IPS-NIHi11 (cell line): ENCODE measurements at places on chromosomes 2 and 18.

DNA sequence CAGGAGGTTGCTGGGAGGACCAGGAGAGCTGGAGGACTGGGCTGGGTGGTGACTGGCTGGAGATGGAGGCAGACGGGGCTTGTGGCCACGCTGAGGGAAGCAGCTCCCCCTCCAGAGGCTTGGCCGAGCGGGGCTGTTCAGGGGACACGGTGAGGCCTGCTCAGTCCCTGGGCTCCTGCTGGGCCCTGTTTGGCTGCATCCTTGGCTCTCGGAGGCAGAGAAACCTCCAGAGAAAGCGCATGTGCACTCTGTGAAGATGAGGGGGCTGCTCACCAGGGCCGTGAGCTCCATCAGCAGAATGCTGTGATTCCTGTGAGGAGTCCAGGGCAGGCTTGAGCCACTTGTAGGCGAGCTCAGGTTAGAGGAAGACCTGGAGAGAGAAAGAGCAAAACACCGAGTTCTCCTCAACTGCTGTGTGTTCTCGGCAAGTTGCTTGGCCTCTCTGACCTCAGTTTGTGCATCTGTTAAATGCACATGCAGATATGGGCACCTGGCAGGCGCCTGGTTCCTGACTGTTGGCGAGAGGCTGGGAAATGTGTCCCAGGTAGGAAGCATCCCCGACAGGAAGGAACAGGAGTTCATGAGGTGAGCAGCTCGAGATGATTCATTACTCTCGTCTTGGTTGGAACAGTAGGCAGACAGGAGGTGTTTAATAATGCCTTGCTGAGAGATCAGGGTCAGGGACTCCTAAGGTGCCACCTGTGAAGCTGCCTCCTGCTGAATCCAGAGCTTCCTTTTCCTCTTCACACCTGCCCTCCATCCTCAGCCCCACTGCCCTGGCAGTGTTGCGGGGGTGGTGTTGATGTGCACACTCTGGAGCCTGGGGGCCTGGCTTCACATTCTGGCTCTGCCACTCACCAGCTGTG is 941 bp downstream of the ZAP70 start:
- no peak for DNase-seq

DNA sequence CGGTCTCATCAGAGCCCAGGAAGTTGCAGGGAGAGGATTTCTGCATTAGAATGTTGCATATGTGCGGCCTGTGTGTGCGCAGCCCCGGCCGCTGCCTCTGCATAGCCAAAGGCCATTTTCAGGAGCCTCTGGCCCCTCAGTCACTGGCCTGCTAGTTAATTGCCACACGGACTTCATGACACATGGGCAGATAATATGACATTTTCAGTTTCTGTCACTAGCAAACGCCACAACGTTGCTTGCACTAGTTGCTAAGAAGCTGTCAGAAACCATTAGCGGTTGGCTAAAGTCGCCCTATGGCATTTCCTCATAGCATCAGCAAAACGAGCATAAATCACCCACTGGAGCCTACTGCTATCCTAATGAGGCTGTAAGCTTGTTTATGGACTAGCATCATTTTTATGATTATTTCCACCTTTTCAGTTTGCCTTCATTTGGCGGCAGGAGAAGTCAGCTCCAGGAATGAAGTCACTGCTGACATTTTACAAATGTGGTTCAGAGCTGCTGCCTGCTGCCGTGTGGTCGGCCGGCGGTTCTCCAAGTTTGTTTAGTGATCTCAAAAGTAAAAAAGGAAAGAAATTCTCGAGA is 73.7 kb downstream of the MEIS1 start:
- no peak for DNase-seq

DNA sequence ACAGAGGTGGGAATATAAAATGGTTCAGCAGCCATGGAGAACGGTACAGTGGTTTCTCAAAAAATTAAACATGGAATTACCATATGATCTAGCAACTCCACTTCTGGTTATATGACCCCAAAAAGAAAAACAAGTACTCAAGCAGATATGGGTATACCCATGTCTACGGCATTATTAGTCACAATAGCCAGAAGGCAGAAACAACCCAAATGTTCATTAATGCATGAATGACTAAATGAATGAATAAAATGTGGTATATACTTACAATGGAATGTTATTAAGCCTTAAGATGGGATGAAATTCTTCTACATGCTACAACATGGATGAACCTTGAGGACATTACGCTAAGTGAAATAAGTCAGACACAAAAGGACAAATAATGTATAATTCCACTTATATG is 266.8 kb upstream of the FBXO11 start:
- DNase-seq: no peak

DNA sequence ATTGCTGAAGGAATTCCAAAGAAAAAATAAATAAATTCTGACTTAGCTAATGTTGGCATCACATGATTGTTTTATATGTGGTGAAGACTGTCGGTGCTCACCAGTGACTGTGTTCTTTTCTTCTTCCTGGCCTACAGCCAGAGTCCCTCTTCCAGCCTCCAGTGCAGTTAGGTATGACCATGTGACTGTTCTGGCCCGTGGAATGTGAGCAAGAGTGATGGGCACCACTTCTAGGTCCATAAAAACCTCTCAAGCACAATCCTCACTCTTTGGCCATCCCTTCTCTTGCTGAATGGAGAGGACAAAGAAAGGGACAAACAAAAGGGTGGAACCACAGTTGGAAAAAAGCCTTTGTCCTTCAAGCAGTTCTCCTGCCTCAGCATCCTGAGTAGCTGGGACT is 39.0 kb upstream of the BMPR2 start:
- no peak for DNase-seq

DNA sequence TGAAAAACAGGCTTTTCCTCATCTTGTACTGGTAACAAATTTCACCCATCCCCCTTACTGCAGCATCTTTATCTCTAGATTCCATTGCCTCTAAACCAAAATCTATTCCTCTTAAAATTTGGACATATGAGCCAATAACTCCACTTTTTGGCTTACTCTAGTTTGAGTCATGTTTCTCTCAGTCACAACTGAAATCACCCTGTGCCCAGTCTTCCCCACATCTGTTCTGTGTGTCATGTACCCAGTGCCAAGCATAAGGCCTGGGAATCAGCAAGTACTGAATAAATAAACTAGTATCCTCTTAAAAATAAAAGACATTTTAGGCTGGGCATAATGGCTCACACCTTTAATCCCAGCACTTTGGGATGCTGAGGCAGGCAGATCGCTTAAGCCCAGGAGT is 20.8 kb upstream of the CHN1 start:
- no peak for DNase-seq

- DNase-seq: no peak
These were observed 104.6 kb downstream of the ACKR3 start for GRCh38 chr2:236674238-236674637.

- no peak for DNase-seq
These were observed 34.1 kb downstream of the PARD6G start for GRCh38 chr18:80213182-80213581.

DNA sequence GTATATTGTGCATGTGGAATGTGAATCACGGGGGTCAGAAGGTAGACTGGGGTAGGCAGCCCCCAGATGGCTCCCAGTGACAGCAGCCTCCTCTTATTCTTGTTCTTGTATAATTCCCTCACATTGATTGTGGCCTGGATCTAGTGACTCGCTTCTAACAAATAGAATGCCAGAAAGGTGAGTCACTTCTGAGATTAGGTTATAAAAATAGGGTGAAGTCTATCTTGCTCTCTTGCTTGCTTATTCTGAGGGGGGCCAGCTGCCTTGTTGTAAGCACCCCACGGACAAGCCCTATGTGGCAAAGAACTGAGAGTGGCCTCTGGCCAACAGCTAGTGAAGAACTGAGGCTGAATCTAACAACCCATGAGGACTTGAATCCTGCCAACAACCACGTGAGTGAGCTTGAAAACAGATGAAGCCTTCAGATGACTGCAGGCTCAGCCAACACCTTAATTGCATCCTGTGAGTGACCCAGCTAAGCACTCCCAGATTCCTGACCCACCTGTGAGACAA is 15.6 kb upstream of the RMND5A start:
- peak; percentile 14 for DNase-seq

GRCh38 chr2:173763641-173764040 is 201.5 kb downstream of the SP3 start:
- no peak for DNase-seq

DNA sequence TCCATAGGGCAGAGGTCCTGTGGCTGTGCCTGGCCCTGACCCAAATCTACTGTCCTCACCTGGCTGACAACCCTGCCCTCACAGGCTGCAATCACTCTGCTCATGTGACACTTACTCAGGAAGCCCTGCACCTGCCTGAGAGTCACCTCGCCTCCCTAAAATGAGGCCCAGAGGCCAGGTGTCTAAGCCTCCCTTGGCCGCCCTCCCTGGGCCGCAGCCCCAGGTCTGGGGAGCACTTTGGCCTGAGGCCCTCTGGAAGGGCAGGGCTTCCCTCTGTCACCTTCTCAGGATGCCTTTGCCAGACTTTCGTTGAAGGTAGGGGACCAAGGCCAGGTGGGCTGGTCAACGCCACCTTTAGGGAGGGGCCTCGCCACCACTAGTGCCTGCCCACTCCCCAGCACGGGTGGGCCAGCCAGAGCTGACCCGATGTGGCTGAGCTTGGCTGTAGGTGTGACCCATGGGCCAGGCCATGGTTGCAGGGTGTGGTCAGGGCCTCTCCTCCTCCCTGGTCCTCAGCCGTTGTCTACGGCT is 6.1 kb upstream of the GPC1 start:
- no peak for DNase-seq

GRCh38 chr2:71728036-71728435 is 274.7 kb downstream of the DYSF start:
- DNase-seq: no peak

DNA sequence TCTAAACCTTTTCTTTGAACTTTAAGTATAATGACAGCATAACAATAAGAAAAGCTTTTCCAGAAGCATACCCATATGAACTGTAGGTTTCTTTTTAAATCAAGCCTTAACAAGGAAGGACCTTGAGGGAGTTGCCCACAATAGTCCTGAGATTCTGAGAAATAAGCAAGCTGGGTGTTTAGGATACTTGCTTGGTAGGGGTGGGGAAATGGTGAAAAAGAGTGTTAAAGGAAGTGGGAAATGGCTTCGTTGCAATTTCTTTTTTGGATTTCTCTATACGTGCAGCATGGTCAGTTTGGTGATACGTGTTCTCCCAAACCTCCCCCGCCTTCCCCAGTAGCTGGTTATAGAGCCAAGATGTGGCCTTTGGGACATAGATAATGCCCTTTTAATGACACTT is 17.2 kb downstream of the INSIG2 start:
- no peak for DNase-seq

DNA sequence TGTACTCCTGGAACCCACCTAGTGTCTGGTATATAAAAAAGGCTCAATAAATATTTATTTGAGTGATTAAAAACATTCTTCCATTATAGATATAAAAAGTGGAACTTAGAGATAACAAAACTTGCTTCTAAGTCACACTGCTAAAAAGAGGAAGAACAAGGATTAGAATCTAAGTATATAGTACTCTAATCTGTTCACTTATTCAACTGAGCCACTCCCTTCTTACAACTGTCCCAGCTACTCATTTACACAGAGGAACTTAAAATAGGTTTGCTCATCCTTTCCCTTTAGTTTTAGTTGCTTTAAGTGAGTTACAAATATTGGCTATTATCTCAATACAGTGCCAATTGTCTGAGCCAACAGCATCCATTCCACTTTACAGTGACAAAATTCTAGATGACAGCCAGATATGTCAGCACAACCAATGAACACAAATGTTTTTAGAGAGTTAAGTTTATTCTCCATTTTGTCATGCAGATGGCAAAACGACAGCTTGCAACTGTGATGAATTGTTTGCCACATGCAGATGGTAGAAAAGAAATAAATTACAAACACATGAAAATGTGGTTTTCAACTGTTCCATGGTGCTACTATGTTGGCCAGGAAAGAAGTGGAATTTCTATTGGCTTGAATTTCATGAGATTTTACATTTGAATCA is 280.7 kb upstream of the ZC3H15 start:
- DNase-seq: no peak

DNA sequence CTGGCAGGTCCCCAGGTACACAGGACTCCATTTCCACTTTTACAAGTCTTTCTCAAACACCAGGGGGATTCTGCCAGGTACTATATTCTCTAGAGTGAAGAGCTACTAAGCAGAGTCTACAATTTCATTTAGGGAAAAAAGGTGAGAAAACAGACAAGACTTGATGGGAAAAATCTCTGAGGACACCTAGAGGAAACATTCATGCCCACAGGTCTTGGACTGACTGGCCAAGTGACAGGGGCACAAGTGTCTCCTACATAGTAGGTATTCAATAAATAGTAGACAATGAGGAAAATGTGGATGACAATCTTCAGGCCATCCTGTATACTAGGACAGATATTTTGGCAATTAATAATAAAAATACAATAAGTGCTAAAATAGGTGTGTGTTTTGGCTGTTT is 228.6 kb downstream of the CLIP4 start:
- no peak for DNase-seq

GRCh38 chr2:222761888-222762287 is 90.4 kb downstream of the MOGAT1 start:
- no peak for DNase-seq

DNA sequence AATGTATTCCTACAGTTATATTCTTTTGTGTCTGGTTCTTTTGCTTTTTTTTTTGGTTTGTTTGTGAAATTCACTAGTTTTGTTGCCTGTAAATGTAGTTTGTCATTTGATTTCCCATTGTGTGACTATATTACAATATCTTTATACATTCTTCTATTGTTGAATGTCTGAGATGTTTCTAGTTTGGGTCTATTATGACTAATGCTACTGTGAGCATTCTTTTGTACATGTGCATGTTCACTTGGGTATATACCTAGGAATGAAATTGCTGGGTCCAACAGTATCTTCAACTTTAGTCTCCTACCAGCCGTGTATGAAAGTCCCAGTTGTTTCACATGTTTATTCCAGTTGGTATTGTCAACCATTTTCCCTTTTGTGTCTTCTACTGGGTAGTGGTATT is 112.7 kb upstream of the RBMS1 start:
- no peak for DNase-seq

- no peak for DNase-seq
These were observed 3.6 kb upstream of the GPC1 start for GRCh38 chr2:240431661-240432424.

GRCh38 chr2:234399451-234400246 is 97.2 kb downstream of the ARL4C start:
- DNase-seq: no peak
